Non-pigmented ciliary epithelial cell (primary cell): ENCODE measurements at places on chromosomes 12 and 14.

GRCh38 chr12:74490390-74491064 lies 47.1 kb upstream of the ATXN7L3B start:
- no peak for DNase-seq

DNA sequence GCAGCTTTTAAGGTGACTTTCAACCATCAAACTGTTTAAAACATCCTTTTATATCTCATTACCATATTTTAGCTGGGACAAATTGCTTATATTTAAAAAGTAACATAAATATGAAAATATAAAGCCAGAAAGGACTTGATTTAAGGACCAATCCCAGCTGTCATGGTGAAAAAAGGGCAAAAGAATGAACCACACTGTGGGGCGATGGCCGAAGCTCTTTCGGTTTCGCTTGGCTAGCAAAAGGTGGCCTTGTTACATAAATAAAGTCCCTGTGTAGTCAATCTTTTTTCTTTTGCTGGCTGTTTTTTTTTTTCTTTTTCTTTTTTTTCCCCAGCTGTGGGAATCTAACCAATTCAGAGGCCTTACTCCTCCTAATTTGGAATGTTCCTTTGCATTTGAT lies 50.9 kb downstream of the FBXO33 start:
- DNase-seq, result no peak

GRCh38 chr12:28140404-28140803 lies 49.9 kb upstream of the CCDC91 start:
- DNase-seq, result no peak

- DNase-seq, result no peak
Measured at GRCh38 chr12:12384571-12385340, 27.9 kb downstream of the BORCS5 start.

DNA sequence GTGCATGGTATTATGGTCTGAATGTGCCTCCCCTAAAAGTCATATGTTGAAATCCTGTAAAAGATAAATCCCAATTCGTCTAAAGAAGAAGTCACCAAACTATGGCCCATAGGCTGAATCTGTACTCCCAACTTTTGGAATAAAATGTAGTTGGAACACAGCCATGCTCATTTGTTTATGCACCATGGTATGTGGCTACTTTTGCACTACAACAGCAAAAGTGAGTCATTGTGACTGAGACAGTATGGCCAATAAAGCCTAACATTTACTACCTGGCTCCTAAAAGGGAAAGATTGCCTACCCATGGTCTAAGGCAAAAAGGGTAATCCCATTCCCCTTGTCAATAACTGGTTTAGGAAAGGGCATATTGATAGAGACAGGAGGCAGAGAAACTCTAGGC lies 101.8 kb downstream of the LRIG3 start:
- peak; percentile 5 for DNase-seq

DNA sequence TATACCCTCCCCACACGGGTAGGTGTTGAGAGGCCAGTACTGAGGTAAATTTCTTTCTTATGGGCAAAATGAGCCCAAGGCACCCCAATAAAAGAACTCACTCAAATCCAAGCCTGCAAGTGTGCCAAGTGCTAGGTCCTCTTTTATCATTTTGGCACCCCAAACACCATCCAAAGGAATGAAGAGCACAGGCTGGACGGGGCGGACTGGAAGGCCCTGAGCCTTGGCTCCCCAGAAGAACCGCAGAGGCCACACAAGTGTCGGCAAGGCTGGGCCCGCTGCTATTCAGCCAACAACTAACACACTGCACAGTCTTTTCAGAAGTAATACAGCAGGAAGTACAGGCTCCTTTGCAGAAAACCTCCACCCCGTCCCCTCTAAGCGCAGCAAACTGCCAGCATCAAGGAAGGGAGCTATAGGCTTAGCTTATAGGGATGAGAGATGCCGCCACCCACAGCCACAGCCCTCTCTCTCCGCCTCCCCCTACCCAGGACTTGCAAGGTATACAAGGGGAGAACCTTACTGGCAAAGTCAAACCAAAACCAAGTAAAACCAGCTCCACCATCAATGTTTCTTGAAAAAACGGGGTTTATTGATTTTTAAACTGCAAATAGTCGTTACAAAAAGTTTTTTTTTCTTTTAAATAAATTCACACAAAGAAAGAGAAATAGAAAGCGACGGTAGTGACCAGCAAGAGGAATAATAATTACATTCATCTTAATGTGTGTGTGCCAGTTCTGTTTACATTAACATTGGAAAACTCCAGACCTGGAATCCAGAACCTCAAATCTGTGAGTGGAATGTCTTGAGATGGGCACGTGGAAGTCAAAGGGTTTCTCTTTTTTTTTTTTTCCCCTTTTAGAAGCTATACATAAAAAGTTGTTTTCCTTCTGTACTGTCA lies 5.5 kb downstream of the ZFP36L1 start:
- no peak for DNase-seq

- no peak for DNase-seq
Measured at GRCh38 chr14:33280646-33281045, 342.0 kb downstream of the NPAS3 start.

DNA sequence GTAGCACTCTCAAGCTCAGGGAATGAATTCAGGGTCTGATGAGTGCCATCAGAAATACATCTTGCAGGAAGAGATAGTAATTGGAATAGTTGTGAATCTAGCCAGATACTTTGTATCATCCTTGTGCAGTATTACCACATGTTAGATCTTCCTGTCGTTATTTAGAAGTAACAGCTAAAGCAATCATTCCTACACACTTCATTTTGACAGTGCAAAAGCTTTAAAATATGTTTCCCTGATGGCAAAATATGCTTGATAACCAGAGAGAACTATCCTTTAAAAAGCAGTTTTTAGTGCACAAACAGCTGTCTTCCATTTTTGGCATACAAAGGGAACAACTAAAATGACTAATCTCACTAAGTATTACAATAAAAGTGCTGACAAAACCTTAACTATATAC lies 149.5 kb upstream of the SLC38A2 start:
- no peak for DNase-seq

- DNase-seq, result no peak
Measured at GRCh38 chr14:21261824-21262223, 7.4 kb downstream of the HNRNPC start.

GRCh38 chr14:100128688-100129087 lies 30.8 kb downstream of the DEGS2 start:
- no peak for DNase-seq

GRCh38 chr12:94235848-94236247 lies 87.5 kb downstream of the PLXNC1 start:
- no peak for DNase-seq

- no peak for DNase-seq
Measured at GRCh38 chr12:111249018-111249370, 119.9 kb downstream of the PHETA1 start.

DNA sequence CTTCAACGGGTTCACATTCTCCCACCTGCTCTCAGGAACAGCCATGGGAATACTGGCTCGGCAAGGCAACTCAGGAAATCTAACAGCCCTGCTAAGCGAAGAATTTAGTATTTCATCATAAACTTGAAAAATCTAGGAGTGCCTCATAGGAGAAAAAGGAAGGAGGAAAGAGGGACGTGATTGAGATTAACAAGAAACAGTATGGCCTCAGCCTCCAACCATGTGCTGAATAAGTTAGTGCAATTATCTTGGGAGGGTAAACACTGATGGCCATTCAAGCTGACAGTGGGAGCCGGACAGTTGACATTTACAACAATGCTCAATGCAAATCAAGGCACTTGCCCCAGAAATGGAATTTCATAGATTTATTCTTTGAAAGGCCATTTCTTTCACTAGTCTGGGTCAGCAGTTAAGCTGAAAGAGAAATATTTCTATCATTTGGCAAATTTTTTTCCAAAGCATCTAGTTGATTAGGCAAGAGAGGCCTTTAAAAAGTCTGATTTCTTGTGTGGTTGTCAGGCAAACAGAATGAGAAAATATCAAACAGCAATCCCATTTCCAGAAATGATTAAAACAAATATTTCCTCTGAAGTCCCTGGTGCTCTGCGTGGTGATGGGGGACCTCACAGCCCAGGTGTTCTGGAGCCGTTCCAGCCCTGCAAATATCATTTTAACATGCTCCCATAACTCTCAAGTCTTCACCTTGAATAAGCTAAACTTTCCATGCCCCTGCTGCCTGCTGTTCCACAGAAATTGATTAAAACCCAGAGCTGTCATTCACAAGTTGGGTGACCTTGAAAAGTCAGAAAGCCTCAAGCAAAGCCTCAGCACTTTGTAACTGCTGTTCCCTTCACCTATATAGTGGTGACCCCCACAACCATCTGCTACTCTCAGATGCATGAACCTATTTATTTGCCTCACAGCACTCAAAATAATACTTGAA lies 121.6 kb downstream of the PHLDA1 start:
- no peak for DNase-seq

- no peak for DNase-seq
Measured at GRCh38 chr14:65025818-65026217, 39.1 kb downstream of the FNTB start.

DNA sequence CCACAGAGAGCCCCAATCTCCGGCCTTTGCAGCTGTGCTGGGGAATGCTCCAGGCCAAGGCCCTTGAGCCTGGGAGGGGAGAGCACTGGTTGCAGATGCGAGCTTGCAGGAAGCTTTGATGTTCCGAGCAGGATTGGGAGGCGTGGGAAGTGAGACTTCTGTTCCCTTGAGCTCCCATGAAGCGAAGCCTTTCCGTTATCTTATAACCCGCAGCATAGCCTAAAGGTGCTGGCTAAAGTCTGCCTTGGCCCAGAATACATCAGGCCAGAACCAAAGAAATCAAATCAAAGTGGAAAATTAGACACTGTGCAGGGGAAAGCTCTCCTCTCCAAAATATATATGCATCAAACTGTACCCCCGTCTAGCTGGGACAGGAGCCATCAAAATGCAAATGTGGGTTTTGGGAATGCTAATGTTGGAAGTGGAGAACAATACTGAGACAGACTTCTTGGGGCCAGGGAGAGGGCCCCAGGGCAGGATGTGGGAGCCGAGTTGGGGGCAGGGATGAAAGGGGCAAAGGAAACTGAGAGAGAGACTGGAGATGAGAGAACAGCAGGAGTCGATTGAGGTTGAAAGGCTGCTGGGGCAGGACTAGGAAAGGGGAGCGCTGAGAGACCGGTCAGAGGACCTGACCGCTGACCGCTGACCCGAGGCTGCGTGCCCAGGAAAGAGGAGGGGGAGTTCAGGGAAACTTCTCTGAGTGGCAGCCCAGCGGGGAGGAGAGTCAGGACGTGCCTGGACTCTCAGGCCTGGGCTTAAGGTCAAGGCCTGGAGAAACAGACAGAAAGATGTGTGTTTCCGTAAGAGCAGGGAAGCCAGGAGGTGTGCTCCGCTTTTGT lies 152.2 kb upstream of the PARP11 start:
- no peak for DNase-seq

DNA sequence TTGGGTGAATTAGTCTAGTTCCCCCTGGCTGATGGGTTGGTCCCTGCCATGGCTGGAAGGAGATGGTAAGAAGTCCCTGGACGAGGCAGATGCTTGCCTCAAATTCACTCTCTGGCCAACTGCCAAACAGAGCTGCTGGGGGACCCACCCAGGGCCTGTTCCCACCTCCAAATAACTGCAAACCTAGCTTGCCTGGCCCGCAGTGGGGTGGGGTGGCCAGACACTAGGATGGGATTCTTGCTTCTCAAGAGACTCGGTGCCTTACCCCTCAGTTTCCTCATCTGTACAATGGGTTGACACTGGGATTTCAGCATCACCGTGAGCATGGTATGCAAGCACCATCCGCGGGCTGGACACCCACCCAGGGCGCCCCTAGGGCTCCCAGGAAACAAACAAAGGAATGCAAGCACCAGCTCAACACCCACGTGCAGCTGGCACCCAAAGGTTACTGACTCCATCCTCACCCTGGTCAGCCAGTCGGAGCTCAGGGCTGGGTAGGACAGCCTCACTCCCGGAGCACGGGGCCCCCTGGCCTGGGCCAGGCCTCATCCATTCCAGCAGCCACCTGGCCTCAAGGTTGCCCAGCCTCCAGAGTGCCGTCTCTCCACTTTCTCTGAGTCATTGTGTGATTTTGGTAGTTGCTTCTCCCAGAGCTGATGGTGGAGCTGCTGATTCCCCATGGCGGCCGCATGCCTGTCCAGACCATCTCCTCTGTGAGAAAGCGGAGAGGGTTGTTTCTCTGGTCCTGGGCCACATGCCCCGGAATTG lies 205.2 kb upstream of the RTL1 start:
- no peak for DNase-seq

- no peak for DNase-seq
Measured at GRCh38 chr12:69097619-69098368, 141.6 kb upstream of the CPSF6 start.

- no peak for DNase-seq
Measured at GRCh38 chr12:120158351-120158750, 36.2 kb downstream of the GCN1 start.

DNA sequence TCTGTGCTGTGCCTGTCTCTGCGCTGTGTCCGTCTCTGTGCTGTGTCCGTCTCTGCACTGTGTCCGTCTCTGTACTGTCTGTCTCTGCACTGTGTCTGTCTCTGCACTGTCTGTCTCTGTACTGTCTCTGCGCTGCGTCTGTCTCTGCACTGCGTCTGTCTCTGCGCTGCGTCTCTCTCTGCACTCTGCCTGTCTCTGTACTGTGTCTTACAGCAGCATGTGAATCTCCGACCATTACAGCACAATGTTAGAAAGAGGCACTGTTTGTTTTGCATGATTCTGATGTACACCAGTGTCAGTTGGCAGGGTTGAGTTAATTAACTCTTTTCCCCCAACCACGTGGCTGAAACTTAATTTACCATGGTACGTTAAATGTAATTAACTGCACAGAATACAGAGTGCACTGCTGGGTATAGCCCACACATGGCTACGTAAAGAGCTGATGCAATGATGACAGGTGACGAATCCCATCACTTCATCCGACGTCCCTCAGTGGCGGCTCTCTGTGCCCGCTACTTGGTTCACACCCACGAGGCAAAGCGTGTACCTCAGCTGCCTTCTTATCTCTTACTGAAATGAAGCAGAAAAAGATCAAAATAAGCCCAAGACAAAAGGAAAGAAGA lies 127.7 kb upstream of the SFSWAP start:
- DNase-seq, result no peak

DNA sequence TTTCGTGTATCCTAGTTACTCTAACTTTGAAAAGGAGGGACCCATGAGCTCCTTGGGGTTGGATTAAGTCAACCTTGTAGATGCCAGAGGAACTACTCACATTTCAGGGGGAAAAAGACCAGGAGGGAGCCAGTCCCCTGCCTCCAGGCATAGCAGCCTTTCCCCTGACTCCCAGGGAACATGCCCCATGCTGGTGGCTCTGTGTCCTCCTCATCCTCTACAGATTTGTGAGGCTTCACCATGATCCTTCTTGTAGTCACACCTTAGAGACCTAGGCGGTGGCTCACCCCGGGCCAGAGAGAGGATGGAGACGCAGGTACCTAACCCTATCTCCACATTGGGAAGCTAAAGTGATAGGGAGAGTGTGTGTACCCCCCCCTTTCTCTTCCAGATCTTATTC lies 16.0 kb upstream of the PPP1R1A start:
- no peak for DNase-seq
